ENCODE measurements at places on chromosomes 12 and 14.

DNA sequence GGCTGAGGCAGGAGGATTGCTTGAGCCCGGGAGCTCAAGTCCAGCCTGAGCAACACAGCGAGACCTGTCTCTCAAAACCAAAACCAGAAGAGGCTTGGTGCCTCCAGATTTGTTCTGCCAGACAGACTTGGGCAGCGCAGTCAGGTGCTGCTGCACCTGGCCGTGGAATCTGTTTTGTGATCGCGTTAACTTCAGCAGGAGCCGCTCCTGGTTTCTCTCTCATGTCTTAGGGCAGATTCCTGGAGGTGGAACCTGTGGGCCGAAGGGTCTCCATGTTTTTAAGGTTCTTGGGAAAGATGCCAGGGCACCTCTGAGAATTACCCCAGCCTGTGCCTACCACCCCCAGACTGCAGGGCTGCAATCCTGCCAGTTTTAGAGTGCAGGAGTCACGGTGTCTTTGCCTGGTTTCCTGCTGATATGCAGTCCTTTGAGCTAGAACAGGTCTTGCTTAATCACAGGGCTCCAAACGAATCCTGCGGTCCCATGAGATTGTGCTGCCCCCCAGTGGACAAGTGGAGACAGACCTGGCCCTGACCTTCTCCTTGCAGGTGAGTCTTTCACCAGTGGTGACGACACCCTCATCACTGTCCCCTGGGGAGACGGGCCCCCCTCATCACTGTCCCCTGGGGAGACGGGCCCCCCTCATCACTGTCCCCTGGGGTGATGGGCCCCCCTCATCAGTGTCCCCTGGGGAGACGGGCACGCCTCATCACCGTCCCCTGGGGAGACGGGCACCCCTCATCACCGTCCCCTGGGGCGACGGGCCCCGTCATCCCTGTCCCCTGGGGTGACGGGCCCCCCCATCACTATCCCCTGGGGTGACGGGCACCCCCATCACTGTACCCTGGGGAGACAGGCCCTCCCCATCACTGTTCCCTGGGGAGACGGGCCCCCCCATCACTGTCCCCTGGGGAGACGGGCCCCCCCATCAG lies 37.6 kb downstream of the PACS2 start:
- peak; percentile 97 for DNase-seq

- DNase-seq = no peak
These were observed 11.6 kb downstream of the KRT7 start for GRCh38 chr12:52244615-52244994.

DNA sequence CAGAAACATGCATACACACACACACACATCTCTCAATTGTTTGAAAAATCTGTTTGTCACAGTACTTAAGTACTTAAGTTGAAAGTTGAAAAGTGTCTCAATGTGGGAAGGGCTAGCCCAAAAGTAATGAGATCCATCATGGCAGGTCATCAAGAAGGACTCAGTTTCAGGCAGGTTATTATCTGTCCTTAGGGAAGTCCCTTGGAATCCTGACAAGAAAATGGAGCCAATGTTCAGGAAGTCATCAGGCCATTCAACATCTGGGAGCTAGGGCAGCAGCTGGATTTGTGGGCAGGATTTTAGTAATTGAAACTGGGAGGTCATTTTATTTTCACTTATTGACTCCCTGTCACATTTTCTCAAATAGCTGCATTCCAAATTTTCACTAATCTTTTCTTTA lies 56.0 kb downstream of the MSRB3 start:
- DNase-seq = no peak

- DNase-seq = peak; percentile 58
These were observed 431 bp upstream of the RHOJ start for GRCh38 chr14:63203618-63204406.

GRCh38 chr12:45933504-45933903 lies 56.9 kb downstream of the SCAF11 start:
- no peak for DNase-seq

- DNase-seq = no peak
These were observed 18.3 kb downstream of the MTRFR start for GRCh38 chr12:123251403-123252076.

DNA sequence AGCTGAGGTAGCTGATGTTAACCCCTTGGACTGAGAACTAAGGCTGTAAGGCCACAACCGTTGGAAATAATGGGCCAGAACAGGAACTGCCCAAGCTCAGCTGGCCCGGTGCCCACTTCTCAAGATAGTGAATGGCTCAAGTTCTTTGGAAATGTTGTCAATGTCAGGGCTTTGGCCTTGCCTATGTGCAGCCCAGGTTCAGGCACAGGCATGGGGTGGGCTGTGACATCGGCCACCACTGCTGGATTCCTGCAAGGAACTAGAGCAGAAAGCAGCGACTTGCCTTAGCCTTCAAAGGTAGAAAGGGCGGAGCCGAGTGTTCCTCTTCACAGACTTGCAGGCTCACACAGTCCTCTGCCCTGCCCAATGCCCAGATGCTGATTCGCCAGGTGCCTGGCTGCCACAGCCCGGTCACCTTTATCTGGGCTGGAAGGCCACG lies 291.2 kb downstream of the ZFP36L1 start:
- DNase-seq = no peak

- peak; percentile 15 for DNase-seq
These were observed 266.4 kb downstream of the NAV3 start for GRCh38 chr12:78096909-78097597.

DNA sequence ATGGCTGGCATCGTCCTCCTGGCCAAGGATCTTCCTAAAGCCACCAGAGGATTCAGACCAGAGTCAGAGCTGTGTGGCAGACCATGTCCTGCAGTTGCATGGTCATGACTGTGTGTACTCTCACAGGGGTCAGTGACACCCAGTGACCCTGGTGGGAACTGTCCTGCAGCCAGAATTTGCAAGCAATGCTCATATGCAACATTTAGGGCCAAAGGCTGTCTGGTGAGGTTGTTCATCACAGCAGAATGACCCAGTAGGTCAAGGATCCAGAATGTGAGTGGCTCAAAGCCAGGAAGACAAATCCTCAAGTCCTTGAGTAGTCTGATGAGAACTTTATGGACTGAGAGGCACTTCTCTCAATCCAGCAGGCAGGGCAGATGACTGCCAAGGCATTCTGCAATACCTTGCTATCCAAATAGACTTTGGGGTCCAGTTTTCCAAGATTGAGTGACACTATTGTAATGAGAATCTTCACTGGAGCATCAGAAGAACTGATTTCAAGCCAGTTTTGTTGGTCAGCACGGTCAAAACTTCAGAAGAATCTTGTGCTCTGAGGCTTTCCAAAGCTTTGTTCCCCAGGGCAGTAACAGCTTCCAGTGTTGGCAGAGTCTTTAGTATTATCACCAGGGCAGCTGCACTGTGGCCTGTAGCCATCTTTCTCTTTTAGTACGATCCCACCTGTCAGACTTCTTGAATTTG lies 122.0 kb downstream of the PTCSC3 start:
- no peak for DNase-seq

GRCh38 chr12:125296701-125297100 lies 231.5 kb downstream of the AACS start:
- DNase-seq = no peak
